ENCODE measurements at places on chromosomes 7 and 10.

DNA sequence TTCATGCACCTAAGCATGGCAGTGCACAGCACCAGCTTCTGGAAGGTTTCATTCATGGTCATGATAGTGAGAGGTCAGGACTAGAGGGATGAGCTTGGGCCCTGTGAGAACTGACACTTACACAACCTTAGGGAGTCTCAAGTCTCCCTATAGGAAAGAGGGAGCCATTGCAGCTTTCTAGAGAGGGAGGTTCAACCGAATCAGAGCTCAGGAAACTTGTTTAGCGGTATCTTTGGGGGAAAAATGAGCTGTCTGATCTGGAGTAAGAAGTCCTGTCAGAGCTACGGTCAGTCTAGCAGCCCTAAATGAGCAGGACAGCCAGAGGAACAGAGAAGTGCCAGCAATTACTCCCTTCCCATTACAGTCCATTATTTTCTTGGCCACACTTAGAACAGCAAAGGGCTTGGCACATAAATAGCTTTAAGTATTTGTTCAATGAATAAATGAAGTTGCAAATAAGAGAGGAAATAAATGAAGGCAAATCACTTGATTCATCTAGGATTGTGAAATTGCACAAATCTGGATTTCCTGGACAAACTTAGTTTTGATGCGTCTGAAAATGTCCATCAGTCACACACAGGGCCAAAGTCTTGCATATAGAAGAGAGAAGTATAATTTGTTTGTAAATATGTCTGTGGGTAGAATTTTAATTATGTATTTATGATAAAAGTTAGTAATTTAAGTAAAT, 262.0 kb downstream of the GLI3 start:
- DNase-seq, result no peak

DNA sequence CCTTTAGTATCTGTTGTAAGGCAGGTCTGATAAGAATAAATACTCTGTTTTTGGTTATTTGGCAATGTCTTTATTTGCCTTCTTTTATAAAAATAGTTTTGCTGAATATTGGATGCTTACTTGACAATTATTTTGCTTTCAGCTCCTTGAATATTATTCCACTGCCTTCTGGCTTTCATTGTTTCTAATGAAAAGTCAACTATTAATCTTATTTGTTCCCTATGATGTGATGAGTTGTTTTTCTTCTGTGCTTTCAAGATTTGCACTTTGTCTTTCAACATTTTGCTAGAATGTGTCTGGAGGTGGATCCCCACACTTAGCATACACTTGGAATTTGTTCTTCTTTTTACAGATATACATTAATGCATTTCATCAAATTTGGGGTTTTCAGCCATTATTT, 203.8 kb upstream of the PTPRZ1 start:
- no peak for DNase-seq

DNA sequence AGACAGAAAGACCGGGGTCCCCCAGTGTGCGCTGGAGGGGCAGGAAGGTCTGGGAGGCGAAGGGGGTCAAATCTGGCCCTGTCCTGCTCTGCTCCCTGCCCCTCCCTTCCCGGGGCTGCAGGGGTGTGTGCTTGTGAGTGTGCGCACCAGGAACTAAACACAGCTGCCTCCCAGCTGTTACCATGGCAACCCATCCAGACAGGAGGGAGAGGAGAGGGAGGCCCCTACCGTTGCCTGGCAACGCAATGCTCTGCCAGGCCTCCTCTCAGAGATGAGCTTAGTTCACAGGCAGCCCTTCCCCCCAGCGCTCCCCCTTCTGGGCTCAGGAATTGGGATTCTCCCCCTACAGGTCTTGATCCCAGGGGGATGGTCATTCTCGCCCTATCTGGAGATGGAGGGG, 6.1 kb downstream of the NYAP1 start:
- DNase-seq, result peak; percentile 96

DNA sequence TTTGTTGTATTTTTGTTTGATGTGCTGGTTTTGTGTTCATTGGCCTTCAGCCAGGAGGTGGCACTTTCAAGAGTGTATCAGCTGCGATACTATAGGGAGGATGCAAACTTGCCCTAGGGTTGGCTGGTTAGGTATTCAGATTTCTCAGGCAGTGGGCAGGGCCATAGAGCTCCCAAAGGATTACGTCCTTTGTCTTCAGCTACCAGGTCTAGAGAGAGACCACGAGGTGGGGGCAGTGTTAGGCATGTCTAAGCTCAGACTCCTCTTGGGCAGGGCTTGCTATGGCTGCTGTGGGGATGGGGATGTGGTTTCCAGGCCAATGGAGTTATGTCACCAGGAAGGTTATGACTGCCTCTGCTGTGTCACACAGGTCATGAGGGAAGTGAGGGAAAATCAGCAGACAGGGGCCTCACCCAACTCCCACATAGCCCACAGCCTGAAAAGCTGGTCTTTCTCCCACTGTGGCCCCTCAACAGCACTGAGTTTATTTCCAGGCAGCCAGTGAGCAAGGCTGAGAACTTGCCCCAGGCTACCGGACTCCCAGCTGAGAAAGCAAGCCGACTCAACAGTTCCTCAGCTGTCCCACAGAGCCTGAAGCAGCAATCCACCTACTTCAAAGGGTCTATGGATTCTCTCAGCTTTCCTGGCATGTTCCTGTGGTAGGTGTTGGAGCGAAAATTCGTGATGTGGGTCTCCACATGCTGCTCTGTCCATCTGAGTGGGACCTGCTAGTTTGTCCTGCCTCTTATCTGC, 227.4 kb upstream of the COBL start:
- no peak for DNase-seq

DNA sequence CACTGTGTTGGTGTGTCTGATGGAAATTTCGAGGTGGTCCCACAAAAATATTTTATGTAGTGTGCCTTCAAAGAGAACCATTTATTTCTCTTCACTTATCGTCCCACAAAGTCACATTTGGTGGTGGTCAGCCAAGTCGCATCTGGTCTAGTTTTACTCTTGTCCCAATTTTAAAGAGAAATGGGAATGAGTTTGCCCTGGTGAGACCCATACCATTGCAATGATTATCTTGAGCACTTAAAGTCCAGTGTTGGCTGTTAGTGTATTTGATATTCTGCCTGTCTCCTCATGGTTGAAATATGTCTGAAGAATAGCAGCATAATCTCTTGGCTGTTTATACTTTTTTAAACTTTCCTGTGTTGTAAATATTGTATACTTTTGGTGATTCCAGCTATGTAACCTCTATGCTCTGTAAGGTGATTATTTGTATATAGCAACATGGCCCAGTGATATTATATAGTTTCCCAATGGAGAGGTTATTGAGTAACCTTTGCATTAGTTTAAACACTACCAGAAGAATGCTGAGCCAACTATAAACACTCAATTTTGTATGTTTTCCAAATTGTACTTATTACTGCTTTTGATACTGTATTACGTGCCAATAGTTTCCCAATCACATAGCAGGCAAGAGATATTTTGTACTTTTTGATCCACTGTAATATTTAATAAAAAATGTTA, 172.2 kb downstream of the RTKN2 start:
- no peak for DNase-seq

DNA sequence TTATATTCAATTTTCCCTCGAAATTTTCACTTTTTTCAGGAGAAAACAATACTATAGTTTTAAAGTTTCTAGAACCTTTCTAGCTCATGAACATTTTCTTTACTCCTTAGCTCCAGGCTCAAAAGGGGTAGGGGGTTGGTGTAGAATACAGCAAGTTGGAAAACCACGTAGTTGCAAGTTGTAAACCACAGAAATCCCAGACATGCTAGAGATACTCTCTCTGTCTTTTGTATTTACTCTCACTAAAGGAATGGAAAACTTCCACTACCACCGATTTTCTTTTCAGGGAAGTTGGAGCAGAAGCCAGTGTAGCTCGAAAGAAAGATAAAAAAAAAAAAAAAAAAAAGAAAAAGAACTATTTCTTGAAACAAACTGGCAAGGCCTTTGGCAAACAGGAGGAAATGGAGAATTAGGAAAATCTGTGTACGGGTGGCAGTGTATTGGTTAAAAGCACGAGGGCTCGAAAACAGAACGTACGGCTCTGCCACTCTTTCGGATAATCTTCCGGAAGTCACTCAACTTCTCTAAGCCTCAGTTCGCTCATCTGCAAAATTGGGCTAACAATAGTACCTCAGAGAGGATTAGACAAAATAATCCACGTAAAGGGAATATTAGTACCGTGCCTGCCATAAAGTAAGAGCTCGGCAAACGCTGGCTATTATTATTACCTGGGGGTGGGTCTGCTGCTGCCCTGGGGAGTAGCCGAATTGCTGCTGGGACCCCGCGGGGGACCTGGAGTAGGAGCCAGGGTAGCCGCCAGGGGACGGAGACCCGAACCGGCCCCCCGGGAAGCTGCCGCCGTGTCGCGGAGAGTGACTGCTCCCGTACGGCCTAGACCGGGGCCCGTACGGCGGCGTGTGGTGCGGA, 628 bp downstream of the MPLKIP start:
- DNase-seq, result no peak

GRCh38 chr7:47485640-47486435, 96.1 kb downstream of the TNS3 start:
- no peak for DNase-seq

GRCh38 chr7:142602756-142603155, 146.5 kb upstream of the PRSS1 start:
- no peak for DNase-seq

- no peak for DNase-seq
Measured at GRCh38 chr7:43449577-43449976, 133.3 kb upstream of the STK17A start.

GRCh38 chr10:91162495-91163268, 57.8 kb upstream of the PCGF5 start:
- peak; percentile 78 for DNase-seq

GRCh38 chr7:16562456-16563220, 36.0 kb downstream of the LRRC72 start:
- no peak for DNase-seq
